ENCODE measurements at places on chromosomes 3 and 15. TPM values are rescaled to one million over a fixed set of nuclear protein-coding genes. Genes with fewer than 3 reads are reported as not detected.

DNA sequence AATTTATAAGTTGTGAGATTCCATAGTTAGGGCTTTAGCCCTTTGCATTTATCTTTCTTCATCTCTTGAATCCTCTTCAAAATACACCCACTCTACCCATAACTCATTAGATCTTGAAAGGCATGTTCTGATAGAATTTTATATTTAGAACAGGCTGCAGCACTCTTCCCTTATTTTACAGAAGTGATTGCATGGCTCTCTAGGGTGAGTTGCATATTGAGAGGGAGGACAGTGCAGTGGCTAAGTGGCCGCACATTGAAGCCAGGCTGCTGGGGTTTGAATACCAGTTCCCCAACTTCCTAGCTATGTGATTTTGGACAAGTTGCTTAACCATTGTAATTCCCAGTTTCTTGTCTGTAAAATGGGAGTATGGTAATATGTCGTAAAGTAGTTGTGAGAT lies 2.5 kb downstream of the CD86 start:
- no peak for DNase-seq

- DNase-seq: no peak
These were observed 26.3 kb upstream of the PRR23E start for GRCh38 chr3:127166501-127167065.

DNA sequence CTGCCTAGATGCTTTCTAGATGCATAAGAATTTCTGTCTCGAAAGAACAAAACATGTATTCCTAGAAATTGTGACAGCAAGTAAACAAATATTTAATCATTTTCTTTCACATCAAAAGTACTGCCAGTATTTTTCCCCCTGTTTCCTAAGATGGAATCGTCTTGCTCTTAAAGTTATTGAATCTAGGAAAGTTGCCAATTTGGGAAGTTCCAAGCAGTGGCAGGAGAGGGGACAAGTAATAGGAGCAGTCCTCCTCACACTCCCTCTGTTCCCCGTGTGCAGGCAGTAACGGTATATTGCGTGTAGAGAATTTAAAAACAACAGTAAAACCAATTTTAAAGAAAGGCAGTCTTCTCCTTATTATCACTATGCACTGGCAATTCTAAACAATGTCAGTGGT lies 619.8 kb downstream of the TBL1XR1 start:
- no peak for DNase-seq

ZNF80 gene
- not detected for total RNA-seq

MESP1 gene
- total RNA-seq: 1.2 TPM

SUMF1 gene
- total RNA-seq: 11.1 TPM

PLA2G4F gene
- not detected for total RNA-seq

GRCh38 chr15:83592370-83593040 lies 61.4 kb upstream of the ADAMTSL3 start:
- no peak for DNase-seq

ENTPD3 gene
- total RNA-seq: not detected

GRCh38 chr3:18018491-18019160 lies 276.2 kb upstream of the TBC1D5 start:
- DNase-seq: no peak

- no peak for DNase-seq
These were observed 18.5 kb upstream of the SENP5 start for GRCh38 chr3:196849180-196849741.

OGG1 gene
- 39.8 TPM for total RNA-seq

- peak; percentile 23 for DNase-seq
These were observed 8.7 kb downstream of the SPCS1 start for GRCh38 chr3:52714335-52715302.

SST gene
- total RNA-seq: 4.6 TPM

DNA sequence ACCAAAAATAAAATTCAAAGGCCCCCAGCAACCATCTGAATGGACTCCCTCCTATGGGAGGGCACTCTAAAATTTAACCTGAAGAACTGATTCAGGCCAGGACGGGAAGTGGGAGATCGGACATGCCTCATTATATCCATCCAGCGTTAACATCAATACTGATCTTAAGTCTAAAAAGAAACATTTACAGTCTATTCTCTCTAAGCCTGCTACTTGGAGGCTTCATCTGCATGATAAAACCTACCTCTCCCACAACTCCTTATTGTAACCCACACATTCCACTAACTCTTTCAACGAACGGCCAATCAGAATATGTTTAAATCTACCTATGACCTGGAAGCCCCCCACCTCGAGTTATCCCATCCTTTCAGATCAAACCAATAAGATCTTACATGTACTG lies 68.4 kb downstream of the HERC1 start:
- DNase-seq: no peak

CCDC9B gene
- total RNA-seq: not detected

DNA sequence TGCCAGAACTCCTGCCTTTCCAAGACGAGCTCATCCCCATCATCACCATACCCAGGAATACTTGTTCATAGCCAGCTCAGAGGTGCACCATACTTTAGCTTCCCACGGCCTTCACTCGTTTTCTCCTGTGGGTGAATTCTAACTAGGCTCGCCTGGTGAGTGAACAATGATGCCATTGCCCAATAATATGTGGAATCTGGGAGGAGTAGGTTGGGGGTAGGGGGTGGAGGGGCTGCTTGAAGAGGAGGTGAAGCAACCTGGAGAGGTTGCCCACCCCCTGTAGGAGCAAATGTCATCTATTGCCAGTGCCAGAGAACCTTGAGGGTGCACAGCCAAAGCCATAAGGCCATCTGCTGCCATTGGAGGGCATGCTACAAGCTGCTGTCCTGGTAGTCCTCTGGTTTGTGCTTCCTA lies 592 bp upstream of the ZNF445 start:
- DNase-seq: no peak

- no peak for DNase-seq
These were observed 131.6 kb downstream of the NLGN1 start for GRCh38 chr3:173529062-173529711.

CHRFAM7A gene
- 12.7 TPM for total RNA-seq

Data from neural crest cell (in vitro differentiated cells).